H4 (cell line): ENCODE measurements at places on chromosomes 11 and 22.

DNA sequence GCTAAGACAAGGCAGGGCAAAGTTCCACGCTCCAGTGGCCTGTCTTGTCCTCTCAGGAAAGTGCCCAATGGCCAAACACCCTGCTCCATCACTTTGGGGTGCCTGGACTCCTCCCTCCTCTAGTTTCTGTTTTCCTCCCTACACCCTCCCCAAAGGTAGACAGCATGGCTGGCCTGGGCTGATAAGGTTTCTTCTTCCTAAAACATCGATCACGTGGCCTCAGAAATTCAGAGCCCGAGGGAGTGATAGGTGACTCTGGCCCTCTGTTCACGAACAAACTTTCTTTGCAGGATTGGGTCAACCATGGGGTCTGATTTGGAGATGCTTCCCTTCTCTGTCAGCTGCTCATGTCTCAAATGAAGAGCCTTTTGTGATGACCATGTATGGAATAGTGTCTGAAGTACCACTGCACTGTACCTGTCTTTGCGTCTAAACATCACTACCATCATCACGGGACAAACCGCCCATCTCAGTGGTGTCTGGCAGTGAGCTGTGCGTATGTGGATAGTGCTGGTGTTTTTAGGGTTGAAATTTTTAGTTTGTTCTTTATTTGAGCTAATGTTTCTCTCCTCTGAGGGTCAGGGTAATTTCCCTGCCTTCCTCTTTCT is 6.1 kb downstream of the MICAL2 start:
- no peak for DNase-seq

DNA sequence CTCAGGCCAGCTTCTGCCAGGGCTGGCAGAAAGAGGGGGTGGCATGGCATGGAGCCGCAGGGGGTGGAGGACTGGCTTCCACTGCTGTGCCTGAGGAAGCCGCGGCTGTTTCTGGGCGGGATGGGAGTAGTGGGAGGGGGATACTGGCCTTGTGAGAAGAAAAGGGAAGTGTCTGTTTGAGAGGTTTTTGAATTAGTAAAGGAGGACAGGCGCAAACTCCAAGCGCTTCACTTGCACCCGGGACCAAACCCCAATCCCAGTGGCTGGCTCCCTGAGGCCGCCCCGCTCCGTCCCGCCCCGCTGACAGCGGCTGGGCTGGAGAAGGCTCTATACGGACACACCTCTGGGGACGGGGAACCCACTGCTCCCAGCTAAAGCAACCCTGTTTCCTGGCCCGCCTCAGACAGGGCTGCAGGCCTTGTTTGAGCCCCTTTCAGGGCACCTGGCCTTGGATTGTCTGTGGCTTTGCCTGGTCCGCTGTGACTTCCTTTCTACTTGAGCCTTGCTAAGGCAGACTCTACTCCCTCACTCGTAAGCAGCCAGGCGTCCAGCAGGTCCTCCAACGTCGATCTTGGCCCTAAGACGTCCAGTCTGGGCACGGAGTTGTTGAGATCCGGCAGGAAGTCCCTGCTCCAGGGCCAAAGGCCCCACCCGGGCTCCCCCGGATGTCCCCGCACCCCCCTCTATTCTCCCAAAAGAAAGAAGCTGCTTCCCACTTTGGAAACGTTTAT is 2.2 kb downstream of the APOA1 start:
- no peak for DNase-seq

DNA sequence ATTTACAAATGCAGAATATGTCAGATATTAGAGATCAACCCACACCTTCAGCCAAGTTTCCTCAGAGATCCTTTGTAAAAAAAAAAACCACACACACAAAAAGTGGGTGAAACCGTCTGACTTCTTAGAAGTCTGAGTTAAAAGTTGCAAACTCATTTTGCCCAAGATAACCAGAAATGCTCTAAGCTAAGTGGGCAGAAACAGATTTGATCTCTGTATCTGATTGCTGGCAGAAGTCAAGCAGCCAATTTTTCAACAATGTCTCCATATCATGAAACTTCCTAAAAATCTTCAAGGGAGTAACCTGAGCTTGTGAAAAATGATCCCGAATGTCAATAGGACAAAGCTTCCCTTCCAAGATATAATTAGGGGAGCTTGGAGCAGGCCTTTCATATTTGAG is 28.6 kb upstream of the ATXN10 start:
- no peak for DNase-seq

DNA sequence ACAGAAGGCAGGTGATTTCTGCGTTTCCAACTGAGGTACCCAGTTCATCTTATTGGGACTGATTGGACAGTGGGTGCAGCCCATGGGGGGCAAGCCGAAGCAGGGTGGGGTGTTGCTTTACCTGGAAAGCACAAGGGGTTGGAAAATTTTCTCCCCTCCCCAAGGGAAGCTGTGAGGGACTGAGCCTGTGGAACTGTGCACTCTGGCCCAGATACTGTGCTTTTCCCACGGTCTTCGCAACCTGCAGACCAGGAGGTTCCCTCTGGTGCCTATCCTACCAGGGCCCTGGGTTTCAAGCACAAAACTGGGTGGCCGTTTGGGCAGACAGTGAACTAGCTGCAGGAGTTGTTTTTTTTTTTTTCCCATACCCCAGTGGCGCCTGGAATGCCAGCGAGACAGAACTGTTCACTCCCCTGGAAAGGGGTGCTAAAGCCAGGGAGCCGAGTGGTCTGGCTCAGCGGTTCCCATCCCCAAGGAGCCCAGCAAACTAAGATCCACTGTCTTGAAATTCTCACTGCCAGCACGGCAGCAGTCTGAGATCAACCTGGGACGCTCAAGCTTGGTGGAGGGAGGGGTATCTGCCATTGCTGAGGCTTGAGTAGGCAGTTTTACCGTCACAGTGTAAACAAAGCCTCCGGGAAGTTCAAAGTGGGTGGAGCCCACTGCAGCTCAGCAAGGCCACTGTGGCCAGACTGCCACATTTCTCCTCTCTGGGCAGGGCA is 97.2 kb downstream of the JRKL start:
- peak; percentile 77 for DNase-seq

GRCh38 chr11:4465407-4465806 is 16.3 kb downstream of the OR52K2 start:
- DNase-seq = no peak
